ENCODE measurements at places on chromosomes 2 and 18.

DNA sequence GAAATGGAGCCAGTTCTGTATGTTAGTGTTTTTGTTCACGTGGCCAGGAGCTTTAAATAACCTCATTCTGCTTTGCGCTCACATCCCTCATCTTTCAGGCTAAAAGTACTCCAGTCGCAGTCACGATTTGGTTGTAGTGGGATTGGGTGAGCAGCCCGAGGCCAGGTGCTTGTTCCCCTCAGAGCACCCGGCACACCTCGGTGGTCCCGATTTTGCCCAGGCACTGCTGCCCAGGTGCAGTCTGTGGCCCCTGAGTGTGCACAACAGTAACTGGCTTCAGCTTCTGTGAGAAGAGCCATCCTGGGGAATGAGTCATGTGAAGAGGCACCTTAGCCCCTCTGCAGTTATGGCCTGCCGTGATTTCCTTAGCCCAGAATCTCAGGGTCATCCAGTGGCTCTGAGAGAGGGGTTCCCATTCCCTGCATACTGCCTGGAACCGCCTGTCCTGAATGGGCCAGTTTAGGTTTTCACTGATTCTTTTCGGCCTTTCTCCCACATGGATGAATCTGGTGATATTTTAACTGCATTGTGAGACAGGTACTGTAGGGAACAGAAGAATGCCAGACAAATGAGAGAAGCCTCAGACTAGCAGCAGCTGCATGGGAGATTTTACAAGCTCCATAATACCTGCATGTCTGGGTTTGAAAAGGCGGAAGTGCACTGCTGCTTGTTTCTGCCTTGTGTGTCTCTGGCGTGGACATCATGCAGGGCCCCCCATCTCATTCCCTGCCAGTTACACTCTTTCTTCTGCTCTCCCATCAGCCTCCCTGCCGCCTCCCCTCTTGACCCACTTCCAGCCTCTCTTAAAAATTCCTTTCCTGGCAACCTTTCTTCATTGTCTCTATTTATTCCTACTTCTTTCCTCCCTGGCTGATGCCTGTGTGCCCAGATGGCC lies 33.5 kb downstream of the IMPA2 start:
- no peak for DNase-seq

DNA sequence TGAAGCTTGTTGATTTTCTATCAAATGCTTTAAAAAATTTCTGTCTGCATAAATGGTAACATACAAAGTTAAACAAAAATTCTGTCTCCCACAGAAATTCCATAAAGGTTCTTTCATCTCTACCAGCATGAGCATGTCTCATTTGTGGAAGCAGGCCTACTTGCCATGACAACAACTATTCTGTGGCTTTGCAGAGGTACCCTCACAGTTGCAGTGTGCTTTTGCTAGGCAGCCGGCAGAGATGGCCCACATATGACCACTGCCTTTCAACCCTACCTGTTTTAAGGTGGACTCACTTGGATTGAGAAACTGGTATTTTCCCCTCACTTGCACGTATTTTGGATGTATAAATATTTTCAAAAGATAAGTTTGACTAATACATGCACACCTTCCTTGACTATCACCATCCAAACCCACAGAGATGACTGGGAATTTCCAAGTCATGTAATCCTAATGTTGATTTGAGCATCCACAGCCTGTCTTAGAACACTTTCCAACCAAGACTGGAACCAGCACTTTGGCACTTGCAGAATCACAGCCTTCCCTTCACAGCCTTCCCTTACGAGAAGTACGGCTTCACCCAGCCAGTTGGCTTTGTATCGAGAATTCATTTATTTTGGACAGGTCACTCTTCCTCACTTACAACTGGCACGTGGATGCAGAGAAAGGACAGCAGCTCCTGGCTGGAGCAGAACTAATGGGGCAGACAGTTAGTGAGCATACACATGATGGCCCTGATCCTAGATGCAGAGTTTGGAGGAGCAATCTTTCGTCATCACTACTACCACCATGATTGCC lies 9.3 kb upstream of the FHL2 start:
- DNase-seq: peak; percentile 32

DNA sequence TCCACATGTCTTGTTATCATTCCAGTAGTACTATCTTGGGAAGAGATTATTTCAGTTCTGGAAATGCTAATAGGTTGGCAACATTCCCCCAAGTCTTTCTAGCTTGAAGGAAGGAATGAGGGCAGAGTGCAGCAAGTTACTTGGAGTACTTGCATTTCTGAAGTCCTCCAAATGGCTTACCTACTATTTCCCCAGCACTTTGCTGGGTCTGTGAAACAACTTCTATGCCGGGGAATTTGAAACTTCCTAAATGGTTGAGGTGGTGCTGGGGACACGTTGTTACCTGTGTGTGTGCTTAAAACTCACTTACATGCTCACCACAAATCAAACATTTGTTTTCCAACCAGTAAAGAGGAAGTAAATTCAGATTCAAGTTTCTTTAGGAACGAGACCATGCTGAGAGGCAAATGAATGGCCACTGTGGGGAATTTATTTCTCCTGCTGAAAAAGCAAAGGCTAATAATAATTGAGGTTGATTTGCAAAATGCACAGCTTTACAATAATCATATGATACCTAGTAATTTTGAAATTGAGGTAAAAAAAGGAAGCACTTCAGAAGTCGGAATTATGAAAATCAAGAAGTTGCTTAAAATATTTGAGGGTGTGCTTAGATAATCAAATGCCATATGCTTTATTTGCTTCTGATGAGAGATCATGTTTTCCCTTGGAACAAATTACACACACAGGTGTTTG lies 1167.7 kb upstream of the ZEB2 start:
- DNase-seq: no peak

DNA sequence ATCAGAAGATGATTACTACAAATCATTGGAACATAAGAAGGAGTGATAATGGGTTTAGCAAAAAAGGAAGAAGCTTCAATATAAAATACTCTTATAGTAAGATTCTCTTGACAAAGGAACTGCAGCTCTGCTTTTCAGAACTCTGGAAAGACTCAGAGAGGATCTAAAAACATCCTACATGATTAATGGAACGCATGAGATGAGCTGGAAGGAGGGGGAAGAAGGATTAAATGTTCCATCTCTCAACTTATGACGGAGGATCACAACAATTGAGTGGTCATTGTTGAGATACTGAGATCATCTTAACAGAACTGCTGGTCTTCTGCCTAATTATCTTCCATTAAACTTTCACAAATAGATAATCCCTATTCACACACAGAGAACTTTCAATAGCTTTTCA lies 267.5 kb upstream of the SLC8A1 start:
- no peak for DNase-seq

DNA sequence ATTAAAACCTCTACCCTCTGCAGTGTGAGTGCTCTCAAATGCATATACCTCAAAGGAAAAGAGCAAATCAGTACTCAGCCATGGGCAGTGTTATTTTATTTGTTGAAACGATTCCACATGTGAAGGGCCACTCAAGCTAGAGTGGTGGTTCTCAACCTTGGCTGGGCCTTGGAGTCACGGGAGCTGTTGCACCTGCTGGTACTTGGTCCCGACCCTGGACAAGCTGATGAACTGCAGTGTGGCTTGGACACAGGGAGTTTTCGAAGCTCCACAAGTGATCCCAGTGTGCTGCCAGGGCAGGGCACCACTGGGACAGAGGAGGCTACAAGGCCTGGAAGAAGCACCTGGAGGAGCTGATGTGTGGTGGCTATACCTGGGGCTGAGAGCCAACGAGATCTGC lies 19.7 kb downstream of the GNLY start:
- no peak for DNase-seq

GRCh38 chr18:48840491-48840877 lies 110.3 kb downstream of the SMAD7 start:
- DNase-seq: no peak

DNA sequence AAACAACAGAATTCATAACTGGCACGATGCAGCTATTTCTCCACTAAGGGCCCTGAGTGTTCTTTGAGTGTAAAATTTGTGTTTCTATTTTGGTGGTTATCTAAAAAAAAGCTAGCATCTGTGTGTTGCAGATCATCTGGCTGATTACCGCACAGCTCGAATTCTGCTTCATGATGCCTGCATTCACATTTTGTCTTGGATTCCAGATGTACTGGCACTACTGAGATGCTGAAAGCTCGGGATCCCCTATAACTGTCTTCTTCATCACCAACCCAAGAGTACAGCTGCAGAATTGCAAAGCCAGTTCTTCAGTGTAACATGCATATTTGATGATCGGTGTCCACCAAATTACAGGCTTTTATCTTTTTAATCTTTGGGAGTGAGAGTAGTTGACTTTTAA lies 51.6 kb upstream of the ZNF532 start:
- no peak for DNase-seq

GRCh38 chr2:121663434-121663833 lies 14.2 kb upstream of the CLASP1 start:
- no peak for DNase-seq
